ENCODE measurements at places on chromosomes 7 and 10.

GRCh38 chr10:42475168-42476098 is 162.9 kb downstream of the ZNF33B start:
- DNase-seq = no peak

- no peak for DNase-seq
Observed at GRCh38 chr10:58028597-58029366, 238.9 kb downstream of the IPMK start.

DNA sequence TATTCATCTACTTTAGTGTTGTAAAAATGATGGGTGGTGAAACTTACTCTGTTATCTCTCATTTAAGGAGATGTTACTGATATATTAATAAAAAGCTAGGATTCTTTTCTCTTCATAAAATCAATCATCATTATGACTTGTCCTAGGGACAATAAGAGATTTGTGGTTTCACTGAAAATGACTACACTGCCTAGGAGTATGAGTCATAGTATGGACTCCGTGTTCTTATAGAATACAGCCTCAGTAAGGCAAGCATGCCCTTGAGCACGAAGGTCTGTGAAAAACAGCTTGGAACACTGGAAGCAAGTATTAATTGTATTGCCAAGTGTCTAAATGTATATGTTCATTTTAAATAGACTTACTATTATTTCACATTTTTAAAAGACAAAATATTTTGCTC is 749.2 kb upstream of the PCDH15 start:
- DNase-seq = no peak

- no peak for DNase-seq
Observed at GRCh38 chr10:51297438-51297837, 223.2 kb downstream of the PRKG1 start.

- DNase-seq = no peak
Observed at GRCh38 chr10:111837086-111837485, 346.5 kb downstream of the GPAM start.

GRCh38 chr10:46234431-46235060 is 52.3 kb upstream of the ANTXRL start:
- no peak for DNase-seq

GRCh38 chr7:120553491-120553890 is 280.5 kb downstream of the KCND2 start:
- DNase-seq = no peak

DNA sequence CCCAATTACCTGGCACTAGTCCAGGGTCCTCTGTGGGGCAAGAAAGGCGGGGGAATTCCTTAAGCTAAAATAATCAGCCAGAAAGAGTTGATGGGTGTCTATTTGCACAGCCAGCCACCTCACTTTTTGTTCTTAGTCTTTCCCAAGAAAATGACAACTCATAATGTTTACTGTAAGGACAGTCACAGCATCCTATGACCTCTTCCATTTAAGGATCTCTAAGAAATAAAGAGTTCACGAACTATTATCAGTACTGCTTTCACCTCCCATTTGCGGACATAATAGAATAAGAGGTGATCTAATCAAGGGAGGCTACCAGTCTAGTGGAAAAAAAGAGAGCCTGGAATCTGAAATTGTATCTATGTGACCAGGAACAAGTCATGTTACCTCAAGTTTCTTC is 72.4 kb upstream of the LRRC17 start:
- no peak for DNase-seq

DNA sequence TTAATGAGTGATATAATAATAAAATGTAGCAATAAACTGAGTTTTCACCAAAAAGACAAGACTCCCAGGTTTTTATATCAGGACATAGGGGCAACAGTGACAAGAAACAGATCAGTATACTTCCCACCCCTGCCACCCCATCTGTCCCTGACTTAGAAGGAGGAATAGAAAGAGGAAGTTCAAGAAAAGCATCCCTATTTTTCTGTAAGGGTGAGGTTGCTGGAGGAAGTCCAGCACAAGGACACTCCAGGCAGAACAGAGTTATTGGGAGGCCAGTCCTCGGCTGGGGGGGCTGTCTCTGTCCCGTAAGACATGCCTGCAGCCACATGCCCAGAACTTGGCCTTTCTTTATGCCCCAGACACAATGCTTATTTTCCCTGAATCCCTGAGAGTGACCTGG is 16.5 kb upstream of the TLX1 start:
- no peak for DNase-seq

DNA sequence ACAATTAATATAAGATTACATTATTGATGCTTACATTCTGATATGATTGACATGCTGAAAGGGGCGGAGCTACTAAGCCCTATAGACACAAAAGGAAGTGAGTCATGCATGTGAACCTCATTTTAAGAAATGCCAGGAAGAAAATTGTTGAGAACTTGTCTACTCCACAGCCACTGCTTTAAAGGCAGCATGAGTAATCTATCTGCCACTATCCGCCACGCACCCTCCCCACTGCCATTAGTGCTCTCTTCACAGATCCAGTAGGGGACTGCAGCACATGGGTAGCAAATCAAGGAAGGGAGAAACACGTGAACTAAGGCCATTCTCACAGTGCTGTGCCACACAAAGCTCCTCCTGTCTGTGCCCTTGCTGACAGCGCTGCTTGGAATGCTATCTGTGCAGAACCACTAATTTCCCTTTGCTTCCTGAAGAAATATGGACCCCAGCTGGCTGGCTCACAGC is 524.8 kb downstream of the GRM8 start:
- DNase-seq = no peak

DNA sequence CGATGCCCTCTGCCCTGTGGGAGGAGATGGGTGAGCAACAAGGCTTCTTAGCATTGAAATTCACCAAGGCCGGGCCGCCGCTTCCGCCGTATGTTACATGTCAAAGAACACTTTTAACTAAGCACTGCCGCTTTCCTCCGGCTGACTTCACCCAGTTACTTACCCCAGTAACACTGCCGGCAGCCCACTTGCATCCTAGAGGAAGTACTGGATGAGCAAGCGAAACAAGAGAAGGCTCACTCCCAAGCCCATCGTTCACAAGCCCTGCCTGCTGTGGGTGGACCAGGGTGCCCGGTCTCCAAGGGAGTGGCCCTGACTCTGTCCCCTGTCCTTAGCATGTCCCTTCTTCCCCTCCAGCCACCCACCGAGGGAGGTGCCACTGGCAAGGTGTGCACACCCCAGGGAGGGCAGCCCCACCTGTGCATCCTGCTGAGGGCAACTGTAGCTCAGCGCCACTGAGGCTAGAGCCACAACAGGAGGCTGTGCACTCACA is 73.1 kb upstream of the EBF3 start:
- DNase-seq = no peak

GRCh38 chr7:143042790-143043271 is 9.3 kb upstream of the OR6V1 start:
- DNase-seq = no peak

DNA sequence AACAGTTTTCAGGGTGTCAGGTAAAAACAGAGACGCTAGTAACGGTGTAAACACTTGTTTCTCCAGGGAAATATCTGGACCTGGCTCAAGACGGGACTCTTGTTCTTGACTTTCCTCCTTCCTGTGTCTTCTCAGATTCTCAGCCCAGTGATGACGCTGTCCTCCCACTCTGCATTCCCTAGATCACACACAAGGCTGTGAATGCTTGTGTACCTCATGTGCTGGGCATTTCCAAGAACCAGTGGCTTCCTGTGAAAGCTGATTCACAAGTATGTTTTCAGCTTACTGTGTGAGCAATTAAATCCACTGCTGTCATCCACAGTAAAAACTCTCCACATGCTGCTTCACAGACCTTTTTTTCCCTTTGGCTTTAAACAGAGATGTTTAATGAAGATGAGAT is 193.8 kb upstream of the DPP6 start:
- no peak for DNase-seq

- DNase-seq = no peak
Observed at GRCh38 chr10:98405422-98405821, 9.6 kb downstream of the PYROXD2 start.

DNA sequence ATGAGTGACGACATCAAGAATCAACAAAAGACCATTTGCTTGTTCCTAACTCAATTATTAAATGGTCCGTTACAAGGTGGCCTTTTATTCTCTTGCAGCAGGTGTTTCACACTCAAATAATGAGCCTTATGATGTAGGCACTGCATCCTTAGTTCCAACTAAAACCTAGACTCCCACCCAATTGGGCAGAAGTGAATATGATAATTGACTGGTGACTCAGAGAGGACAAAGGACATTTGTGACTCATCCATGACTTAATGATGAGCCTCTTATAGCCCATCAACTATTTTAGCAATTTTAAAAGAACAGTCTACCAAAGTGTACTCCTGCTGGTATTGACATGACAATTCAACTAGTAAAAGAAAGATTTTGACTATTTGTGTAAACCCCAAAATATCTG is 1027.8 kb upstream of the PHF14 start:
- no peak for DNase-seq
